ENCODE measurements at places on chromosomes 3 and 15.
A peak's percentile ranks its signal among the peaks of the same experiment; 100 is the strongest.

- peak; percentile 9 for DNase-seq
Measured at GRCh38 chr3:120743556-120744195, 1.1 kb downstream of the GTF2E1 start.

DNA sequence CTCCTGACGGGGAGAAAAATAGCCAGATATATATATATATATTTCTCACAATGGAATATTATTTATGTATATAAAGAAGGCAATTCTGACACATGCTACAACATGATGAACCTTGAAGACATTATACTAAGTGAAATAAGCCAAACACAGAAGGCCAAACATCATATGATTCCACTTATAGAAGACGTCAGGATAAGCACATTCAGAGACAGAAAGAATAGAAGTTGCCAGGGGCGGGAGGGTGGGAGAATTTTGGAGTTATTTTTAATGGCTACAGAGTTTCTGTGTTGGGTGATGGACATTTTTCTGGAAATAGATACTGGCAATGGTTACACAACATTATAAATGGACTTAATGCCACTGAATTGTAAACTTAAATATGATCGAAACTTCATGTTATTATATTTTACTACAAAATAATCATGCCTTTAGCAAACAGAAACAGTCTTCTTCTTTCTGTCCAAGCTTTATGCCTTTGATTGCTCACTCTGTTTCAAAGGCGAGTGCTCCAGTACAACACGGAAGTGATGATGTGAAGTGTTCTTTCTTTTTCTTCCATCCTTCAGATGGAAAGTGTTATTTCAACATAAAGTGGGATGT lies 514.0 kb downstream of the OCA2 start:
- no peak for DNase-seq

- no peak for DNase-seq
Measured at GRCh38 chr3:71395927-71396695, 187.4 kb downstream of the FOXP1 start.

DNA sequence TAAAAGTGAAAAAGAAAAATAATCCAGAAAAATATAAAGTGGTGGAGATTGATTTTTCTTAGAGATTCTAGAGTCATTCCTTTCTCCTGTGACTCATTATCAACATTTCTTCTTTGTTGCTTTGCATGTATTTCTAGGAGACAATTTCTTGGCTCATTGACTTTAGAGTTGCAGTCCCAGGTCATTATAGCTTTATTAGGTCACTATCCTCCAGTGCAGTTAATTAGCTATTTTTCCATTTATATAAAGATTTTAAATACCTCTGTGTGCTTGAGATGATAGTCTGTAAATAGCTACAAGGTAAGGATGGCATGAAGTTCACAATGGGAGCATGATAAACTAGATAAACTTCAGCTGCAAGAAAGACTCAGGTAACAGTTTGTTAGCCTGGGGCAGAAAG lies at the start of gene OR4F15:
Gene OR4F15 (plus strand): TSS at position 301 of the 400 bp plus-strand sequence. CDS start 5,985 bp downstream, outside the sequence.
- DNase-seq = no peak

GRCh38 chr15:31313223-31313622 lies 13.4 kb upstream of the KLF13 start:
- DNase-seq = no peak

- DNase-seq = no peak
Measured at GRCh38 chr15:89114990-89115389, 26.7 kb downstream of the ABHD2 start.

GRCh38 chr3:16329036-16329825 lies 64.2 kb downstream of the OXNAD1 start:
- DNase-seq = peak; percentile 51

GRCh38 chr3:15110206-15110605 lies 11.3 kb upstream of the RBSN start:
- no peak for DNase-seq

DNA sequence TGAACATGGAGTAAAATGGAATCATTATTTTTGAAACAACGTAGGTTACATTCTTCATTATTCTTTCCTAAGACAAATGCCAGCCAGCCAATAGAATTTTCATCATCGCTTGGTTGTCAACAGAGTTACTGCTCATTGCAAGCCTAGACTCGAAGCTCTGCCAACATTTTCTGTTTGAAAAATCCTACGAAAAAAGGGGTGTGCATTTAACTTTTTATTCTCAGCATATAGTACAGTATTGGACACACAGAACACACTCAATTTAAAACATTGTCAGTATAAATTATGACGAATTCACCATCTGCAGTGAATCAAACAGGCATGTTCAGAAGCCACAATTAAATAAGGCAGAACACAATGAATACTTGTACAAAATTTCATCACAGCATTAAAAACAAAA lies 232.1 kb downstream of the NR1D2 start:
- no peak for DNase-seq

DNA sequence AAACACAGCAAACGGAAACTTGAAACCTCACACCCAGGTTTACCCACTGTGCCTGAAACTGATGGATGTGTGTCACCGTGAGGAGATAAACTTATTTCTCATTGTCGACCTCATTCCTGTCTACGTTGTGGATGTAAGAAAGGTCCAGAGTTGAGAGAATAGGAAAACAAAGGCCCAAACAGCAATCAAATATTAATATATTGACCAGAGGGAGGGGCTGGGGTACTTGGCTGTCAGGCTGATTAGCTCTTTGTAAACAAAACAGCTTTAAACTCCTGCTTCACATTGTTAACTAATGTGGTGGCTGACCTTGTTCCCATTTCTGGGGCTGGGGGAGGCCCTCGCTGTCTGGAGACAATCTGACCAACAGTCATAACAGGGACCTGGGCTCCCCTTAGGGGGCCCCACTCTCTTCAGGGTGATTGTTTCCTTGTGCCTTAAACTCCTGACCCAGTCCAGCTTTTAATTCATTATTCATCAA lies 937.6 kb downstream of the MCTP2 start:
- no peak for DNase-seq

- DNase-seq = no peak
Measured at GRCh38 chr3:142705198-142705597, 18.6 kb upstream of the TRPC1 start.

- no peak for DNase-seq
Measured at GRCh38 chr3:117898722-117899522, 1135.7 kb downstream of the IGSF11 start.

DNA sequence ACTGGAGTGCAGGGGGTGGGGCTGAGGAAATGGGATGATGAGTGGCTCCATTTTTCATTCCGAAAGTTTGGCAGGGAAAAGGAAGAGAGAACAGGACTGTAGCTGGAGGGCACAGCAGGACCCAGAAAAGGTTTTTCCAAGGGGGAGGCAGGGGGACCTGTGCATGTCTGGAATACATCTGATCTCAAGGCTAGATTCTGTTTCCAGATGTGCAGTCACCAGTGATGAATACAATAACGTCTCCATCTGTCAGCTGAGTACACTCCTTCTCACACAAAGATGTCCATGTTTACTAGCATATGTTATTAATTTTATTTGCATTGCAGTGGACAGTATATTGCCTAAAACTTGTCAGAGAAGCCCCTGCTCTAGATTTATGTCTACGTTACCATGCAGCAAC lies 39.9 kb upstream of the PRTG start:
- no peak for DNase-seq

- no peak for DNase-seq
Measured at GRCh38 chr3:38740537-38740936, 75.5 kb downstream of the SCN10A start.

DNA sequence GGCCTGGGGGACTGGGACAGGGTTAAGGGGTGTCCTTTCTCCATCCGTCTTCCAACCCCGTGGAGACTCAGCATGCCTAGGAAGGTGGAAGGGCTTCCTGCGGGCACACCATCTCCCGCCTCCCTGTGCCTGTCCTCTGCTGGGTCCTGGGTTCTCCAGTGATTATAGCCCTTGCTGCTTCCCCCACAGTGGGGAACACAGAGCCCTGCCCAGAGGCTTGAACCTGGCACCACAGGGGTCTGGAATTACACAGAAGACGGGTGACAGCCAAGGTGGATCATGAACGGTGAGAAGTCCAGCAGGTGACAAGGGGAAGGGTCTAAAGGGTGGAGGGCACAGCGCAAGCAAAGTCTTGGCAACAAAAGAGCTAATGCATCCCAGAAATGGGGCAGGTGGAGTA lies 6.2 kb upstream of the SEMA3B start:
- no peak for DNase-seq

DNA sequence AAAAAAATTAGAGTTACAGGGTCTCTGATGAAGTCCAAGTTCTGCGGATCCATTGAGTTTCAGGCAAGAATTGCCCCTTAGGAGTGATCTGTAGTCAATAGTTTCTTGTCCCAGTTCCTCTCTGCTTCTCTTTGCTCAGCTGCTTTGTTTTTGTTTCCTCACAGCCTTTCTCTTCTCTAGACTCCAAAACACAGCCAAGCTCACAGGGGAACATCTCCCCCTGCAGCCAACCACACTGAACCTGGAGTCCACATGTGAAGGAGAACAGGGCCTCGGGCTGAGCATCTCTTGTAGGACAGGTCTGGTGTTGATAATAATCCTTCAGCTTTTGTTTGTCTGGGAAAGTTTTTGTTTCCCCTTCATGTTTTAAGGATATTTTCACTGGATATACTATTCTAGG lies 202.6 kb upstream of the ATP10A start:
- peak; percentile 47 for DNase-seq

DNA sequence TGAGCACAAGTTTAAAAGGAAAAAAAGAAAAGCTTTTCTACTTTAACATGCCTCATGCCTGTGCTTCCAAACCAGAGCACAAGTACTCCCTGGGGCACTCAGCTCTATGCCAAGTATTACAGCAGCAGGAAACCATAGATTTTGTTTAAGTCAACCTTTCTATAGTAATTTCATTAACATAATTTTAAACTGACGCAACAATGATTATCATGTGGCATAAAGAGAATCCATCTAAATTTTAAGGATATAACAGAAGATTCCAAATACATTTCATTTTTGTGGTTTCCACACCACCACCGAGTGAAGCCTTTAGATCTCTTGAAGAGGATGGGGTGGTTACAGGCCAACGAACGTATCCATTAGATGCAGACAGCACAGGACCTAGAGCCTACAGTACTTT lies 112.1 kb downstream of the TNIK start:
- no peak for DNase-seq

DNA sequence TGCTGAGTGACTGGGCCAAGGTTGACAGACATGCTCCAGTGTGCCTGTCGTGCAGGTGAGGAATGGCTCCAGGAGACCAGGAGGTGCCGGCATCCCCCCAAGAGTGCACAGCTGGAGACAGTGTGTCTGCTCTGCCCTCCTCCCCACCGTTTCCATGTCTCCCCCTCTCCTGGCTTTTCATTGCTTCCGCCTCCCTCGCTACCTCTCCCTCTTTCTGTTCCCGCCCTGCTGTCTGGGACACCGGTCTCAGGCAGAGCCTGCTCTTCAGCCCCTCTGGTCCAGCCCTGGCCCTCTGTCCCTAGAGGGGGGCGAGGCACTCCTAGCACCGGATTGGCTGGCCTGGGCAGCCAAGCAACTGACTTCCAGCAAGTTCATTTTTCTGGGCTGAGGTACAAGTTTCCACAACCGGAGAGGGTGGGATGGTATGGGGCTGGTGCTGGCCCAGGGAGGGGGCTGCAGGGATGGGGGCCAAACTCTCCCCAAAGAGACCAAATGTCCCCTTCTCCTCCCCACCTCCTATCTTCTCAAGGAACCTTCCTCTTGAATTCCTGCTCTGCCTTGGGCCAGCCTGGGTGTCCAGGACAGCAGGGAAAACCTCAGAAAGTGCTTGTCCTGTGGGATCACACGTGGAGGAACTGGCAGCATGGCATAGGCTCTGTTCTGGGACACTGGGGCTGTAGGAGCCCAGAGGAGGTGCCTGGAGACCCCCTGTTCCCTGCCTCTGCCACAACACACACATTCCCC lies 32.6 kb downstream of the PRKCD start:
- peak; percentile 68 for DNase-seq

DNA sequence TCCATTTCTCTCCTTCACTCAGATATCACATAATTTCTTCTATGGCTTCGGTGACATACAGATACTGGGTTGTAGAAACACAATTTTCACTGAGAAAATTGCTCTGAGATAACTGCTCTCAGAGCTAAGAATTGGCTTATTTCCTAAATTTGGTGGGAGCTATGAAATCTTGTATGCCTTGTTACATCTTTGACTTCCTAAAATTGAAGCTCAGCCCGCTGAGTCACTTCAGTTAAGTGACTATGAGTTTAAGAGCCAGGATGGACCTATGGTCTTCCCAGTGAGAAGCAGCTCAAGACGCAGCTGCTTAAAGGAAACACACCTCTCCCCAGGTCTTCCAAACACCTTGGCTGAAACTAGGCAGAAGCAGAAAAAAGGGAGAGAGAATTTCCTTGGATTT lies 56.4 kb downstream of the EFHB start:
- no peak for DNase-seq

DNA sequence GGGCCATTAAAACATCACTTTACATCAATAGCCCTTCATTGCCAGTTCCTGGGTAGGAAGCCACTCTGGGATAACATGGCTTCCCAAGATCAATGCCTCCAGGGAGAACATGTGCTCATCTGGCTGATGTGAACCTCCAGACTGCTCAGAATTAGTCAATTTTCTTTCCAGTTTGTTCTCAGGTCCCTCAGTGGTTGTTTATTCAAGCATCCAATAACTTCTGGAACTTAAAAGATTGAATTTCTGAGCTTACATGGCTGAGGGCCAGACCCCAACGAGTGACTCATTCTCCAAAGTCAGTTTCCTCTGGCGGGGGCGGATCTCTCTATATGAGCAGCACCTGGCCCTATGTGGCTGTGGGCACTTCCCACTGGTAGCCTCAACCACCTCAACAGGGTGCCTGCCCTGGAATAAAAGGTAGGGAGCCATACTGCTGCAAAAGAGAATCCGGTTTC lies 34.0 kb downstream of the LYZL4 start:
- DNase-seq = no peak

GRCh38 chr3:180280555-180280954 lies 243.8 kb upstream of the PEX5L start:
- DNase-seq = no peak

- DNase-seq = no peak
Measured at GRCh38 chr15:66628976-66629723, 63.4 kb upstream of the LCTL start.

DNA sequence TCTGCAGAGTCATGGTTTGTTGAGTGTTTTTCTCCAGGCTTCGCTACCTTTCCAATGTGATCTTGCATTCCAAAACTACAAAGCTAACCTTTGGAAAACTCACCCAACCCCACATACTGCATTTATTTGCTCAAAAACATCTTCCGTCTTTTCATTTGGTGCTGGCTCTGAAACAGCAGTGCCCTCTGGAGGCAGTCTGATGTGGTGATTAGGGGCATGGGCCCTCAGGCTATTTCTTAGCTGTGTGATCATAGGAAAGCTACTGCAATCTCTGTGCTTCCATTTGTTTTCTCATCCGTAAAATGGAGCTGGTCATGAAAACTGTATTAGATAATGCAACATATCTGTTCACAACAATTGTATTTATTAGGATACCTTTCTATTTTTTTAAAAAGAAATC lies 47.0 kb downstream of the MTHFS start:
- peak; percentile 56 for DNase-seq

- no peak for DNase-seq
Measured at GRCh38 chr3:175399156-175399840, 540.2 kb downstream of the NAALADL2 start.

DNA sequence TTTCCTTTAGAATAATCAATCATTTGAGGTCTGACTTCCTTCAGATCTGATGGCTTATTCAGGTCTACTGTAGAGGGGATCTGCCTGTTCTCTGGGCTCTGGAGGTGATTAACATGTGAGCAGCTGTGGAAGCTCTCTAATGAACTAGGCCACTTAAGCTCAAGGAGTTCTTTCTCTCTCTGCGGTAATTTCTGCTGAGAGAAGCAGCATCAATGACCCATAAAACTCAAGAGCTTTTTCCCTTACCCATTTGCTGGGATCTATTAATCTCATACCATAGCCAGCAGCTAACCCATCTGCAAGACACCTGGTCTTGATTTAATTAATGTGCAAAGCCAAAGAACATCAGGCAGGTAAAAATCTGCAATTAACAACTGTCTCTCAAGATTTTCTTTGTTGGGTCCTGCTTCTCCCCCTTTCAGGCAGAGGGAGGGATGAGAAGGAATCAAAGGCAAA lies 73.2 kb upstream of the DLG1 start:
- peak; percentile 2 for DNase-seq
